Renal cortex interstitium (tissue), 15 donors: ENCODE measurements at places on chromosomes 12 and 14.

DNA sequence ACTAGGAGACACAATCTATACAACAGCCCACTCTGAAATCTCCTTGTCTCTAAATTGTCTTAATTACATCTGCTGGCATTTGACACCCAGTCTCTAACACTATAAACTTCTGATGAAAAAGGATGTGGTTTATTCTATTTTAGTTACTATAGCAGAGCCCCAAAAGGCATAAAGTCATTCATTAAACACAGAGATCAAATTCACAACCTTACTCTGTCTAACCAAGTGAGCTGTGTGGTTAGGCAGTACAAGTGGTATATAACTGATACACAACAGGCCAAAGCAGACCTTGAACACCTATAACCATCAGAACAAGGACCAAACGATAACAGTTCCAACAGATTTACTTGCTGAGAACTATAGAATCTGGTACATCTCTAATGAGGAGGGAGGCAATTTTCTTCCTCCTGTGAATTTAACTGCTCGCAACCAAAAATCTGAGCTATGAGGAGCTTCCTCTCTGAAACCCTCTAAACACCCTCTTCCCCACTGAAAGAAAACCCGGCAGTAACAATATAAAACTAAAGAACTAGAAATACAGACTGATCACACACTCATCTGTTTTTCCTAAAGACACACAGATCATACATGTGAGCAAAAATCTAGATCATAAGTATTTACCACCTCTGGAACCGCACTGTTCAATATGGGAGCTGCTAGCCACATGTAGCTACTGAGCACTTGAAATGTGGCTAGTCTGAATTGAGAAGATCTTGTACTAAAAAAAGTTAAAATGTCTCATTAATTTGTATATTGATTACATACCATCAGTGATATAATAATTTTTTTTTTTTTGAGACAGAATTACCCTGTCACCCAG, 17.7 kb downstream of the SPPL3 start:
- no peak for DNase-seq

GRCh38 chr14:72513965-72514659, 379.8 kb downstream of the DPF3 start:
- DNase-seq: peak; percentile 29

DNA sequence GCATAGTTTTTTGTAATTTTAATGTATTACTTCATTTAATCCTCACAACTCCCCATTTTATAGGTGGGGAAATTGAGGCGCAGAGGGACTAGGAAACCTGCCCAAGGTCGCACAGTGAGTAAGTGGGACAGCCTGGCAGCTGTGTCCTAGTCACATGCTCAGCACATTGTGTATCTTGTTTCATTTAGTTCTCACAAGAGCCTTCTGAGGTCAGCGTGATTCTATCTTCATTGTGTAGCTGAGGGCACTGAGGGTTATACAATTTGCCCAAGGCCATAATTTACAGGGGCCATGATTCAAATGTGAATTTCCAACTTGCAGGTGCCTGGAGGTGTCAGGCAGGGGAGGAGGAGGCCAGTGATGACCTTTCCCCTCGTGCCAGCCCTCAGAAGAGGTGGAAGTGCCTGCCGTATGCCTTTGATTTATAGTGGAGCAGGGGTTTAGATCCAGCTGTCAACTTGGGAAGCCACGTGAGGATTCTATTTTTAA, 30.3 kb upstream of the SMOC1 start:
- DNase-seq: no peak

DNA sequence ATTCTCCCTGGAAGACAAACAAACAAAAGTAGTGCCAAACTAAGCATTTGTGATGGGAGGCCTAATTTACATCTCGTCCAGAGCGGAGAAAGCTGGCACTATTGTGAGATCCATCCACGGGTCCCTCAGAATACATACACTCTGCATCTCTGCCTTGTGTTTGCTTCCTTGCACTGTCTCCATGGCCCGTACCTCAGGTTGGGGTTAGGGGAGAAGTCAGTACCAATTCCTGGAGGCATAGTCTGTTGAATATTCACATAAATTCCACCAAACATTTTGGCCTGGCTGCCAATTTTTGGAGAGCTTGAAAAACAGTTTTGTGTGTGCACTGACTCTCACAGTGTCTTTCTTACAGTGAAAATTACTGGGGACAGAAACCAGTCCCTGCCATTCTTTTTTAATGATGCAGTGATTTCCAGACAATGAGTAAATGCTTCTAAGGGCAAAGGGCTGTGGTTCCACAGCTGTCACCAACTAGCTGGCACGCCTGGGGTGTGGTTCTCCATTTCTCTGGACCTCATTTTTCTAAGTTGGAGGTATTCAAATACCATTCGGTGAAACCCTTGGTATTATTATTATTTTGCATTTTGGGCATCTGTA, 119.7 kb upstream of the HIF1A start:
- no peak for DNase-seq

GRCh38 chr12:94730847-94731246, 80.5 kb upstream of the TMCC3 start:
- DNase-seq: no peak

GRCh38 chr12:68356060-68356695, 24.0 kb upstream of the MDM1 start:
- DNase-seq: no peak

DNA sequence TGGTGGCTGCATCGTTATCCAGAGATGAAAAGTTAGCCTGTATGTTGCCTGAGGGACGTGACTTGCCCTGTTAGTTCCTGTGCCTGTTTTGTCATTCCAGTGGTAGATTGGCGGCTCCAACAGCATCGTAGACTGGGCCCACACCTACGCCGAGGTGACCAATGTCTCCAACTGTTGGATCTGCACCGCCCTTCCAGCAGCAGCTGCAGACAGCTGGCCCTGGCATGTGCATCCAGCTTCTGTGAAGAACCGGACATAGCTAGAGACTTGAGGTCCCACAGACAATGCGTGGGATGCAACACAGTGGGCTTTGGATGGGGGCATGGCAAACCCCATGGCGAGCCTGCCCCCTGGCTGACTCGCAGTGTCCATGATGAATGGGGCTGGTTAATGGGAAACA, 93.0 kb upstream of the TMPO start:
- no peak for DNase-seq
